ENCODE measurements at places on chromosomes 16 and 17.

DNA sequence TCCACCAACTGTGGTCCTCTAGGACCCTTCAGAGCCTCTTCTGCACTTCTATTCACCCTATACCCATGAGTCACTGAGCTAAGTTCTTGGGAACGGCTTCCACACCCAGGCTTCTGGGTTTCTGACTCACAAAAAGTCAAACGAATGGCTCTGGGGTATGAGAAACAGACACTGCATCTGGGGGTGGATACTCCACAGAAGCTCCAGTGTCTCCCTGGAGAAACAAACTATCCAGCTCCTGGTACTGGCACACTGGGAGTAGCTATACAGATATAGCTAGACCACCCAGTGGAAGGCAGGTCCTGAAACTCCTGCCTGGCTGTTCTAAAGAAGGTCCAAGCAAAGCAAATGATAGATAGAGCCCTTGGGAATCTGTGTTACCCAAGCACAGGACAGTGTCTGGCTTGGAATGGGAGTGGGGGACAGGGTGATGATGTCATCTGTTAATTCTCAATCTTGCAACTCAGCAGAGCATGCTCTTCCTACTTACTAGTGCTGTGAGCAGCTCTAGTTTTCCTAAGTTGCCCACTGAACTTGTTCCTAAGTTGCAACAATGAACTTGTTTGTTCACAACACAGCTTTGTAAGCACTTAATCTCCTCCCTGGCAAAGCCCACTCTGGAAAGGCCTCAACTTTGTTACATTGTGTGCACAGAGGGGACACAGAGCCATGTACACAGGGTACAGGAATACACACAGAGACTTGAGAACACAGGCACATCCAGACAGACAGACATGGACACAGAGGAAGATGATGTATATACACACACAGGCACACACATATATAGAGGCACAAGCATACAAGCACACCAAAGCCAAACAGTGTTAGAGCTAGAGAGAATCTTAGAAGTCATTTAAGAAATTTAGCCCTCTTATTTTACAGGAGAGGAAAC, 6.7 kb downstream of the MMP28 start:
- no peak for DNase-seq

DNA sequence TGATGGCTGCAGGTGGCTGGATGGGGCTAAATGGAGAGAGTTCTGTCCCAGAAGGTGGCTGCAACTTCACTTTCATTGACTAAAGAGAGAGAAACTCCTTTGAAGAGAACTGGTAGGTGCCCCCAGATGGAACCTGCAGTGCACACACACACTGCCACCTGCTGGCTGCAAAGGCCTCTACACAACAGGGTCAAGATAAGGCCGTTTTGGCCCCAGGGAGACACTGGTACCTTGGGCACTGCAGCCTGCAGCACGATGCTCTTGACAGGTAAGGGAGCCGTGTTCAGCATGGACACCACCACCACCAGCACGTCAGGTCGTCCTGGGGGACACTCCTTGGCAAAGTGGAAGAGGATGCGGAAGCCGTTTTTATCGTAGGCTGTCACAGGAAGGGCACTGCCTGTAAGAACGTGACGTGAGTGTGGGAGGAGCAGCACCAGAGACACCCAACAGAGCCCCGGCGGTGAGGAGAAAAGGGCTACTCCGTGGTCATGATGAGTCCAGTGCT, 22.7 kb downstream of the GGA3 start:
- peak; percentile 44 for DNase-seq

GRCh38 chr17:43367737-43368242, 31.0 kb upstream of the ARL4D start:
- DNase-seq: no peak

DNA sequence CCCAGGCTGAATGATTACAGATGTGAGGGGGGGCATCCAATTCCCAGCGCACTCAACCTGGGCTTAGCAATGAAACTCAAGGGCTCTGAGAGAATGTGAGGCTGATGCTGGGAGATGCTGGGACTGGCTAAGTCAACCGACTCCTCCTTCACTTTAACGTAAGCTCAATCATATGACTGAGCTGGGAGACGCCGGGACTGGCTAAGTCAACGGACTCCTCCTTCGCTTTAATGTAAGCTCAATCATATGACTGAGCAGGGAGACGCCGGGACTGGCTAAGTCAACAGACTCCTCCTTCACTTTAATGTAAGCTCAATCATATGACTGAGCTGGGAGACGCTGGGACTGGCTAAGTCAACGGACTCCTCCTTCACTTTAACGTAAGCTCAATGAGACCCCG, 179.4 kb downstream of the VPS53 start:
- DNase-seq: no peak

DNA sequence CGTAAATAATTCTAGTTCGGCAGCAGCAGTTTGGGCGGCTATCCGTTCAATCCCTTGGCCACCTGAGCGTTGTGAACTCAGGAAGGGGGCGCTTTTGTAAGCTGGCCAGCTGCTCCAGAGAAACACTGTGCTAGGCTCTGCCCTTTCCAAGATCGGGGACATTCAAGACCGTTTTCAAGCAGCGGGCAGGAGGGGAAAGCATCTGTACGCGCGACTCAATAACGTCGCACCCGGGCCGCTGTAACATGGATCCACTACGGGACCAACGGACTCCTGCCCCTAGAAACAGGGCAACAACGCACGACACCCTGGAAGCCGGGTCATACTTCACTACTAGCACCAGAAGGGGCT, 463 bp downstream of the TOP2A start:
- DNase-seq: no peak

DNA sequence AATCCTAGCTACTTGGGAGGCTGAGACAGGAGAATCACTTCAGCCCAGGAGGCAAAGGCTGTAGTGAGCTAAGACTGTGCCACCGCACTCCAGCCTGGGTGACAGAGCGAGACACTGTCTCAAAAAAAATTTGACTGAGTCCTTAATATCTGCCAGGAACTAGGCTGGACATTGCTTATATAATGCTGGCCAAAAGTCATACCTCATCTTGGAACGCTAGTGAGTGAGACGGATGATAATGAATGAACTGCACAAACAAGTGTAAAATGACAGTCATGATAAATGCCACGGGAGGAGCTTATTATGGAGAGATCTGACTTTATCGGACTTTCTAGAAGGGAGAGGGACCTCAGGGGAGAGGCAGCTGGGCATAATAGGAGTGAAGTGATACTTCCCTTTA, 327.6 kb downstream of the SHISA9 start:
- no peak for DNase-seq

GRCh38 chr16:67910158-67910557, 17.1 kb downstream of the PSKH1 start:
- no peak for DNase-seq

GRCh38 chr17:58385359-58385899, 31.9 kb downstream of the RNF43 start:
- no peak for DNase-seq

Data from prostate gland (tissue), 2 donors.